CD4-positive, alpha-beta memory T cell (primary cell): ENCODE measurements at places on chromosomes 2 and 18.

DNA sequence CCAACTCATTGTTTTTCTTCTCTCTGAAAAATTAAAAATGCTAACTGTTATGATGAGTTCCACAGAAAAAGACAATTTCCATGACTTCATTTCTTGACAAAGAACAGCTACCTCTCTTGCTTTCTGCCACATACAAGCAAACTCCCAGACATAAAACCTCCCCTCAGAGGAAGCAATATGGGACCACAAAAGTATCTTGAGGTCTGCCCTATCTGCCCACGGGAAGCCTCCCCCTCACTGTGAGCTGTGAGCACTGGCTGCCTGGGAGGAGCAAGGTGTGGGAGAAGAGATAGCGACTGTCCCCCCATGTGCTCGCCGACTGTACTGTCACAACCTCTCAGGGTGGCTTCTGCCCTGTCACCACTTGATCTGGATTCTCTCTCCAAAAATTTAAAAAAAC is 69.7 kb upstream of the NRP2 start:
- H3K27ac ChIP-seq, result no peak overlapping the region
- H3K27me3 ChIP-seq, result no peaks in the 10 kb centered on the region
- no peaks in the 10 kb centered on the region for H3K36me3 ChIP-seq
- DNase-seq, result no peak
- no peaks in the 10 kb centered on the region for H3K4me1 ChIP-seq
- H3K4me3 ChIP-seq, result no peak overlapping the region

DNA sequence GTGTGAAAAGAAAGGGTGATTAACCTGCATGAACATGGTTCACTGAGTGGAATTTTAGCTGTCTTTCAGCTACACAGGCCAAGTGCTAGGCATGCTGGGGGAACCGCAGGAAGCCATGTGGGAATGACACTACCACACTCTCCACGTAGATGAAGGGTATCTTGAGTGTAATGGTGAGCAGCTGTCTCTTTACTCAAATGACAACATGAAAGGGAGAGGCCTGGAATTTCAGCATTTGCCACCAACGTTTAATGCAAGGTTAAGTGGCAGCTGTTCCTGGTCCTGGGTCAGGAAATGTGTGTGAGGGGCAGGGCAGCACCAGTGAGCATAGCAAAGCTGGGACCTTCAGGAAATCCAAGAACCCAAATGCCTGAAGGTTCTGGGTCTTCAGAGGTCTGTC is 588.4 kb downstream of the SLC4A3 start:
- no peaks in the 10 kb centered on the region for H3K4me1 ChIP-seq
- H3K27me3 ChIP-seq, result no peaks in the 10 kb centered on the region
- H3K4me3 ChIP-seq, result no peak overlapping the region
- H3K36me3 ChIP-seq, result no peaks in the 10 kb centered on the region
- DNase-seq, result no peak

- DNase-seq, result no peak
- H3K4me3 ChIP-seq, result no peak overlapping the region
- no peak overlapping the region for H3K27ac ChIP-seq
- peaks cover 15% of the 10 kb centered on the region for H3K4me1 ChIP-seq
- H3K36me3 ChIP-seq, result no peaks in the 10 kb centered on the region
- H3K27me3 ChIP-seq, result no peaks in the 10 kb centered on the region
Observed at GRCh38 chr2:7011356-7012083, 94.3 kb downstream of the RNF144A start.

DNA sequence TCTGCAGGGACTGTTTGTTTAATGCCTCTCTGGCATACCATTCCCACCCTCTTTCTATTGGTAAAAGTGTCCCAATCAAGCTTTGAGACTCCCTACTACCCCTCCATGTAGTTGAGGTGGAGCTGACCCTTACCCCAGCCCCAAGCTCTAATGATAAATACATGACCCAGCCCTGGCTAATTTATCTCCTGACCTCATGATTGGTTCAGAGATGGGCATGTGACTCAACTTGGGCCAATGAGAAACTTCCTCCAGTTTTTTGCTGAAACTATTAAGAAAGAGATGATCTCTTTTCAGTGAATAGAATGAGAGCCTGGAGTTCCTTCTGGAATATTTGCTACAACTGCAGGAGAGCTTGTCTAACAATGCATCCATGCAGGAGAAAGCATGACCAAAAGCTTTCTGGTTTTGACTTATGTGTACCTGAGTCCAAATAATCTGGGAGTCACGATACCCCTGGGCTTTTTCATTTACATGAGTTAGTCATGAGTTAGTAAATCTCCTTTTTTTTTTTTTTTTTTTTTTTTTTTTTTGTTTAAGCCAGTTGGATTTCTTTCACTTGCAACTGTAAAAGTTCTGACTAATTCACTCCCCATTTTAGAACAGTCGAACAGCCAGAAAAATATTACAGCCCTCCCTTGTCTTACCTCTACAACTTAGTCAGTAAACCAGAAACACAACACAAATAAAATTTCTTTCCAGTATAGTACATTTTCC is 66.5 kb upstream of the TLK1 start:
- H3K4me1 ChIP-seq, result no peaks in the 10 kb centered on the region
- no peaks in the 10 kb centered on the region for H3K36me3 ChIP-seq
- no peaks in the 10 kb centered on the region for H3K27me3 ChIP-seq
- H3K27ac ChIP-seq, result no peak overlapping the region

DNA sequence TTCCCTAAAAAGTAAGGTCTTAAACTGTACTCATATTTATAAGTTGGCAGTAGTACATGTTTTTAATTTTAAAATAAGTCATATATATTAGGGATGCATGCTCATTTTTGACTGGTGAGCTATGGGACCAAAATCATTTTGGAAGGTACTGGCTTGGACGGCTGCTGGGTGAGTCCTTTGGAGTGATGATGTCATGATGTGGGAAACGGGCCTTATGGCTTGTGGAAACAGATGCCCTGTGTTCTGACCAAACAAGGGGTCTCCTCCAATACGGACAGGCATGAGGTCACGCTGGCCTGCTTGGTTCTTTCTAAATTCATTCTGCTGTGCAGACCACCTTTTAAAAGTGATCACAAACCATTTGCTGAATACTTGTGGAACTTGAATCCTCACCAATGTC is 109.2 kb upstream of the MGAT5 start:
- no peak for DNase-seq
- H3K4me1 ChIP-seq, result peaks cover 82% of the 10 kb centered on the region
- H3K27ac ChIP-seq, result no peak overlapping the region
- H3K36me3 ChIP-seq, result no peaks in the 10 kb centered on the region

DNA sequence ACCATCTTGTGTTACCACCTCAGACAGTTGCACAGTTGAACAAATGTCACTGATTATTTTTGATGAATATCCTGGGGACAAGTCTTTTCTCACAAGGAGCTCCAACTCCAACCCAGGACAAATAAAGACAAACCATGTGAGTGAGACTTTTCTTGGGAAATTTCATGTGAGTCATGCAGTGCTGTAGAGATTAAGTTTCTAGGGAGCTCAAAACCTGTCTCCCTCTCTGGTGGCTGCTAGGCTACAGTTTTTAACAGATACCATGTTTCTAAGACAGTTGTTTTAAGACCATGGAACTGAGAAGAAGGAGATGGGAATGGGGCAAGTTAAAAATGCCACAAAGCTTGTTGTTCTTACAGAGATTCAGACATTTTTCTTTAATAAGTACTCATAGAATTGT is 255.5 kb downstream of the RIT2 start:
- H3K4me1 ChIP-seq, result no peaks in the 10 kb centered on the region
- H3K36me3 ChIP-seq, result no peaks in the 10 kb centered on the region
- no peak overlapping the region for H3K27ac ChIP-seq

GRCh38 chr2:24744356-24744755 is 48.8 kb downstream of the PTRHD1 start:
- H3K27ac ChIP-seq, result no peak overlapping the region
- DNase-seq, result no peak
- peaks cover 5% of the 10 kb centered on the region for H3K36me3 ChIP-seq
- peaks cover 4% of the 10 kb centered on the region for H3K4me1 ChIP-seq

DNA sequence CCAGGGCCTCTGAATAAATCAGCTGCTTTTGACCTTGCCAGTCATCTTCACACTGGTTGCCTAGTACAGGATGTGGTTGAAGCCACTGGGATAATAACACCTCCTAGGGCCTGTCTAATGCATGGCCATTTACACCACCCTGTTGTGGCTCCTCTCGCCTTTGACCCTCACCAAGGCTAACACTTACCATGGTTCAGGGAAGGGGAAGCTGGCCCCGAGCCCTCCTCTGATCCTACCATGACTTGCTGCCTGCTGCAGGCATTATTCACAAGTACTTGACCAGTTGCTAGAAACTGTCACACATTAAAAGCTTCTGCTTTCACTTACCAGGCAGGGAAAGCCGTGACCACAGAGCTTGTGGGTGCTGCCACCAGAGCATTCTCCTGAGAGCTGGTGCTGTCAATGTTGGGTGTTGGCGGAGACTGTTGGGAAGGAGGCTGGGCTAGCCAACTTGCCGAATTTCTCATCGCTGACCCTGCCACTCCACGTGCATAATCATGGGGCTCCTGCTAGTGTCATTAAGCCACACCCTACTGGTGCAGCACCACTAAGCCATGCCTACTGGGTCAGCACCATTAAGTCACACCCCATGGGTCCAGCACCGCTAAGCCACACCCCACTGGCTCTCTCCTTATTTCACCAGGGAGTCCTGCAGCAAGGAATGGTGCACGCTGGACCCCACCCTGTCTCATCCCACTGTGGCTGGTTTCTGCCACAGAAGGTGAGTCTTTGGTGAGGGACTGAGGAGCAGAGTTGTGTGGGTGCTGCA is 47.0 kb upstream of the TTC39C start:
- peak overlapping the region; percentile 17 for H3K27ac ChIP-seq
- peaks cover 90% of the 10 kb centered on the region for H3K4me1 ChIP-seq
- peak overlapping the region; percentile 38 for H3K4me3 ChIP-seq
